ENCODE measurements at places on chromosomes 13 and 19.
A peak's percentile ranks its signal among the peaks of the same experiment; 100 is the strongest.

DNA sequence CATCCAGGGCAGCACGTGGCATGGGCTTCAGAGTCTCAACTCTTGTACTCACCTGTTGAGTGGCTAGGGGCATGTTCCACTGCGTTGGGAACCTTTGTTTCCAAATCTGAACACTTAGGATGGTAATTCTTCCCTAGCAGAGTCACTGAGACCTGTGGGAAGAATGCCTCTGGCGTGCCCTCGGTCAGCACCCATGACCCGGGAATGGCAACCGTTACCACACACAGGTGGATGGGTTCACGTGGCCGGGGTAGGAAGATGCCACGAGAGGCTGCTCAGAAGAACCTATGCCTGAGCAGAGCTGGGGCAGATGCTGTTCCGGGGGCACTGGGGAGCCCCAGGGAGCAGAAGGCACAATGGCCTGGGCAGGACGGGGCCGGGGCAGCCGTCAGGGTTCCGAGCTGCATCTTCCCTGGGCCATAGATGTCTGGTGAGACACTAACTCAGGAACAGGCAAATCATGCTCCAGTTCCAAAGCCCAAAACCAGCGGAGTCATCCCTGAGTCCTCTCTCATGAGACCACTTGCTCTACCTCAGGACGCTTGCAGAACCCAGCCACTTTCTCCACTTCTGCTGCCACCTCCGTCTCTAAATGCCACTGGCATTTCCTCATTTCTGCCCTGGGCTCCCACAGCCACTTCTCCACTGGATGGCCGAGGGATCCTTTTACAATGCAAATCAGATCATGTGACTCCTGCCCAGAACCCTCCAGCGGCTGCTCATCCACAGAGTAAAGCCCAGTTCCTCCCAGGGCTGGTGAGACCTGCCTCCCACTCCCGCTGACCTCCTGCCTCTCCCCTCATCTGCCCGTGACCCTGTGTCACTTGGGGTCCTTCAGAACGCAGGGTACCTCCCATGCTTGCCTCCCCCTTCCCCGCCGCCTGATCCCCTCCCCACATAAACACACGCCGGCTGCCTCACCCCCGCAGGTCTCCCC lies 36.7 kb downstream of the FAM124A start:
- no peak for DNase-seq

GRCh38 chr19:41753936-41754529 lies 1.3 kb upstream of the CEACAM6 start:
- DNase-seq, result peak; percentile 48

GRCh38 chr19:46225558-46226004 lies 4.0 kb upstream of the IGFL1 start:
- DNase-seq, result peak; percentile 11

GRCh38 chr13:67520886-67521285 lies 290.8 kb upstream of the PCDH9 start:
- DNase-seq, result no peak

DNA sequence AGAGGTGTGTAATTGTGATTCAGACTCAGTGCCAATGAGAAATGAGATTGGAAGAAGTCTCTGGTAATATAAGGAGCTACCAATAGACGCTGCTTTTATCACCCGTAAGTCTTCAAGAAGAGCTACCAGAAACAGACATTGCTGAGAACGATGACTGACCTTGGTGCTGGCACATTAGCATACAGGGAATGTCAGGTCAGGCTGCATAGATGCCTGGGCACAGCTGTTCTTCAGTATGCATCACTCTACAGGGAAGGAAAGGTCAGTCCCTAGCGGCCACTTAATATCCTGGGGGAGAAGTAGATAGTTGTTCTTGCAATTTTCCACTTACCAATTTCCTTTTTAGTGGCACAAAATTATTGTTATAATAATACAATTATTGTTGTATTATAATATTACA lies 380.4 kb downstream of the PCDH9 start:
- DNase-seq, result no peak

Data from activated T-helper 2 cell treated with anti-CD3 and anti-CD28 coated beads, Interferon-gamma antibody, Interleukin-2, Interleukin-4, amounts not matched to agents 10 μg/mL and 5 μg/mL and 100 μg/mL, durations not matched to agents 14 hours and 24 hours and 36 hours (primary cell).